Hindlimb muscle (tissue), 1 donor: ENCODE measurements at places on chromosomes 11 and 22.

DNA sequence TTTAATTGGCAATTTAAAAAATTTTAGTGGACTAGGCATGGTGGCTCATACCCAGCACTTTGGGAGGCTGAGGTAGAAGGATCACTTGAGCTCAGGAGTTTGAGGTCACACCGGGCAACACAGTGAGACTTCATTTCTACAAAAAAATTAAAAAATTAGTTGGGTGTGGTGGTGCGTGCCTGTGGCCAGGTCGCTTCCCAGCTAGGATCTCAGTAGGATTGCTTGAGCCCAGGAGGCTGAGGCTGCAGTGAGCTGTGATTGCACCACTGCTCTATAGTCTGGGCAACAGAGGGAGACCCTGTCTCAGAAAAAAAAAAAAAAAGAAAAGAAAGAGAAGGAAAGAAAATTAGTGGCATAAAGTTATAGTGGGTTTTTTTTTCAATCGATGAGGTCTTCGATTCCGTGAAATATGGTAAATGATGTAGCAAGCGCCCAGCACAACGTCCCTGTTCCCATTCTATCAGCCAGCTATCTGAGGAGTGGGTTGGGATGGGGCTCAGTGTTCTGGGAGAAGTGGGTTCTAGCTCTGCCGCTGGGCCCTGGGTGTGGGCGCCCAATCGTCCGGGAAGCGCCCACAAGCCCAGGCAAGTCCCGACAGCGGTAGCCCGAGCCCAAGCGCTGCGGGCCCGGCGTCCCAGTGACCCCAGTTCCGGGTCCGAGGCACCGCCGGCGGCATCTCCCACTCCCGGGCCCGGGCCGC, 1.4 kb downstream of the FOSL1 start:
- no peak for DNase-seq

- no peak for DNase-seq
These were observed 81.7 kb downstream of the SYN3 start for GRCh38 chr22:32976506-32976905.

DNA sequence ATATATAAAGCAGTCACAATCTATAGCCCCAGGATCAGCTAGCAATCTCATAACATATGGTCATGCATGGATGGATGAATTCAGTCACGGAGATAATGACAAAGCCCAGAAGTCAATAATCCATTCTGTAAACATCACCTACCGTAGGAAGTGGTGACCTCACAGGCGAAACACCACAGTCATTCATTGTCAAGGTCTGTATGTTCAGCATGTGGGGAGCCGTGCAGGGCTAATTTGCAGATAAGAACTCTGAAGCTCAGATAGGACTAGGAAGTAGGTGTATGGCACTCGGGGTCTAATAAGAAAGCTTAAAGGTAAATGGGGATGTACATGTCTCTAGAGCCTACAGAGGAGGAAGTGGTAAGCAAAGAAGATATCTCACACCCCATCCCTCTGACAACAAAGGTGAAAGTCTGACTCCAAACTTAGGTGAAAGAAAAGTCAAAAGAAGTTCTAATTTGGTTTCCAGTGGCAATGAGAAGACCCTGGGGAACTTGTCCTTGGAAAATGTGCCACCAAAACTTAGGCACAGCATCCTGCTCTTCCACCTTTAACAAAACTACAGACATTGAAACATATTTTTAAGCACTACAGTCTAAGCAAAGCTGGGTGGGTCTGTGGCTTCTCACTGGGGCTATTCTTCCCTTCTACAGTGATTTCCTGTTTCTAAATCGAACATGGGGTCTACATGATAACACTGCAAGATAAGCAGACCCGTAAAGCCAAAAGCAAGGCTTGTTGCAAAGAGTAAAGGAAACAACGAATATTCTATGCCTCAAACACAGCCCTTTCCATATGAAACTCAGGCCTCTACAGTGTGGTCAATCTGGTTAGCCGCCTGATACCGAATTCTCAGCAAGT, 5.2 kb downstream of the CRTAM start:
- DNase-seq, result no peak

- DNase-seq, result no peak
These were observed 103.0 kb downstream of the C11orf58 start for GRCh38 chr11:16841481-16841880.

DNA sequence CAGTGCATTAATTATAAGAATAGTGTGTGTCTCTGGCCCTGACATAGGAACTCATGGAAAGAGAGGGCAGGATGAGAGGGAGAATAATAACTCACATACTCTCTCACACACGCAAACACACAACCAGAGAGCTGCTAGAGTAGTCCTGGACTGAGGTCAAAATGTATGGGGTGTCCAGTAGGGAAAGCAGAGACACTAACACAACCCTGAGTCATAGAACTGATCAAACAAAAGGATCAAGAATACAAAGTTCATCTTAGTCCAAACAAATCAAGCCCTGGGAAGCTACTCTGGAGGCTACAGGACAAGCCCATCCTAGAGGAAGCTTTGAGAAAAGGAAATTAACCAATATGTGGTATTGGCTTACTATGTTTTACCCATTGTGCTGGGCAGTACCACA, 178.5 kb upstream of the GUCY1A2 start:
- DNase-seq, result no peak

DNA sequence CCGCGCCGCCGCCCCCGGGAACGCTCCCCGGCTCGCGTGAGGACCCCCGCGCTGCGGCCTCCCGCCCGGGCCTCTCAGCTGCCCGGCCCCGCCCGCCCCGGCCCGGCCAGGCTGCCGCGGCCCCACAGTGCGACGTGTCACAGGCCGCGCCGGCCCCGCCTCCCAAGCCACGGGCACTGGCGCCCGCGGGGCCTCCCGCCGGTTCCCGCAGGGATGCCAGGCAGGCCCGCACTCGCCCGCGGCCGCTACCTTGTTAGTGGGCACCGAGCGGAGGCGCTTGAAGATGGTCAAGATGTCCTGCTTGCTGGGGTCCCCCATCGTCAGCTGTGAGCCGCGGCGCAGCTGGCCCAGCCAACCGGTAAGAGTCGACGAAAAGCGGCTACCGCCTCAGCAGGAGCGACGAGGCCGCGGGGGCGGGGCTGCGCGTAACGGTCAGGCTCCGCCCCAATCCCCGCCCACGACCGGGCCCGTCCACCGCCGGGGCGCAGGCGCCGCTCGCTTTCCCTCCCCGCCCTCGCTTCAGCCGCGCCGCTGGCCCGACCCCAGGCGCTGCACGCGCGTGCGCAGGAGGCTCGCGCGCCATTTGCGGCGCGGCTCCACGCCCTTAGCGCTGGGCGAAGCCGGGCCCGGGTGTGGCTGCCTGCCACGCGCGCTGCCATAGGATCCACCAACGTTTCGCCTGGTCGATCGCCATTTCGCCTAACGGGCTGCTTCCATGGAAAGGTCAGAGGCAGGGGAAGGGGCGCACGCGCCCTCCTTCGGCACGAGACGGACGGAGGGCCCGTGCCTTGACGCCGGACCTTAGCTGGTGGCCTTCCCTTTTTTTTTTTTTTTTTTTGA, at the start of gene ARFGAP3:
TSS of gene ARFGAP3 (minus strand) at position 409 of the 840 bp plus-strand sequence. CDS start at position 318, 91 bp downstream.
- peak; percentile 98 for DNase-seq

DNA sequence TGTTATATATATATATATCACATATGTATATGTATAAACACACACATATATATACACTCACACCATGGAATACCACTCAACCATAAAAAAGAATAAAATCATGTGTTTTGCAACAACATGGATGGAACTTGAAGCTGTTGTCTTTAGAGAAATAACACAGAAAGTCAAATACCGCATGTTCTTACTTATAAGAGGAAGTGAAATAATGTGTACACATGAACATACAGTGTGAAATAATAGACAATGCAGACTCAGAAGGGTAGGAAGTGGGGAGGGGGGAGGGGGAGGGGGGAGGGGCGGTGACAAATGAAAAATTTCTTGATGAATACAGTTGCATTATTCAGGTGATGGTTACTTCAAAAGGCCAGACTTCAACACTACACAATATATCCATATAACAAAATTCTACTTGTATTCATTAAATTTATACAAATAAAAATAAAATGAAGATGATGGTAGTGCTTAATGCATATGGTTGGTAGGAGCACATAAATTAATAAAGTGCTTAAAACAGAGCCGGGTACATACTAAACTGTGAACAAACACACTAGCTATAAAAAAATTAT, 5.8 kb upstream of the OR5B2 start:
- DNase-seq, result no peak
